ENCODE measurements at places on chromosomes 13 and 19. TPM values are rescaled to one million over a fixed set of nuclear protein-coding genes. Genes with fewer than 3 reads are reported as not detected.

ZNF724 gene
- 6.8 TPM for total RNA-seq

CCDC8 gene
- total RNA-seq = 8.6 TPM

NLRP11 gene
- not detected for total RNA-seq

APC2 gene
- total RNA-seq = 0.32 TPM

EBI3 gene
- total RNA-seq = 1.3 TPM

UPF3A gene
- 27.1 TPM for total RNA-seq

FGF22 gene
- total RNA-seq = not detected

RAD23A gene
- total RNA-seq = 92.8 TPM

HCN2 gene
- total RNA-seq = 0.32 TPM

DNA sequence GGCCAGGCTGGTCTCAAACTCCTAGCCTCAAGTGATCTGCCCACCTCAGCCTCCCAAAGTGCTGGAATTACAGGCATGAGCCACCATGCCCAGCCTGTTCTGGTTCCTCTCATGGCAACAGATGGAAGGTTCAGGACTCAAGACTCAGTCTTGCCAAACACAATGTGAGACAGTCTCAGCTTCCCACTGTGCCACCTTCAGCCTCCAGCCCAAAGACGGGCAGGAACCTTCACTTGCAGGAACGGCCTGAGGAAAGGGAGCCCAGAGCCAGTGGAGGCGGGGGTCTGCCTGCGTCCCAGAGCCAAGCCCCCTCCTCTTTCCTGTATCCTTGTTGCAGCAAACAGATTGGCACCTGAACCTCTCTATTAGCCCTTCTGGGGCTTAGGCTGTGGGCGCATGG is 2.9 kb upstream of the CHST8 start:
- no peak for DNase-seq

DNA sequence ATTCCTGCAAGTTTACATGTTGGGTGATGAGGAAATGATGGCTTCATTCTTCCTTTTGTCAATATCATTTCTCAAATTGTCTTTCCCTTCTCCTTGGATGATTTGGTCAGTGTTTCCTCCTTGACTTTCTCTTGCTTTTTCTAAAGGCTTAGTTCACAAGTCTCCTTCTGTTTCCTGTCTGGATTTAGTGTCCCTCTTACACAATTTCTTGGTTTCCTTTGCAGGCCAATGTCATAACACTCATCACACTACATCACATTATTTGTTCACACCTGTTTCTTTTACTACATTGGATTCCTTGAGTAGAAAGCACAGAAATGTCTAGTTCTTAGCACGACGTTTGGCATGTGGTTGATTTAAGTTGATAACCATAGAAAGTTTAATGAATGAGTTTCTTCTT is 490.7 kb downstream of the TDRD3 start:
- DNase-seq = no peak

- DNase-seq = peak; percentile 33
Observed at GRCh38 chr13:79307866-79308298, 98.2 kb downstream of the RBM26 start.

DNA sequence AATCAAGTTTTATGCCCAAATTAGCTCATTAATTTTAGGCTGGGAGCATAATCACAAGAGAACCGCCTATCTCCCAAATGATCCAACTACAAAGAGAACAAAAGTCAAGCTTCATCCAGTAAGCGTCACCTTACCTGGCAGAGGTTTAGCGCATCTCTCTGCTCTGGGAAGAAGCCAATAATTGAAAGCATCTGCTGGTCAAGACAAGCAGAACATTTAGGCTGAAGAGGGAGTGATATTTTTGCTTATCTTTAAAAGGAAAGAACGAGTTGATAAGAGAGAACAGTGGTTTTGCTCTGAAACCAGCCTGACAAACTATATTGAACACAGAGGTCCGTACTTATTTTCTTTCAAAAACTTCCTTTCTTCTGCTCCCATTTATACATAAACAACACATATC is 242.1 kb downstream of the ENOX1 start:
- DNase-seq = no peak

DNA sequence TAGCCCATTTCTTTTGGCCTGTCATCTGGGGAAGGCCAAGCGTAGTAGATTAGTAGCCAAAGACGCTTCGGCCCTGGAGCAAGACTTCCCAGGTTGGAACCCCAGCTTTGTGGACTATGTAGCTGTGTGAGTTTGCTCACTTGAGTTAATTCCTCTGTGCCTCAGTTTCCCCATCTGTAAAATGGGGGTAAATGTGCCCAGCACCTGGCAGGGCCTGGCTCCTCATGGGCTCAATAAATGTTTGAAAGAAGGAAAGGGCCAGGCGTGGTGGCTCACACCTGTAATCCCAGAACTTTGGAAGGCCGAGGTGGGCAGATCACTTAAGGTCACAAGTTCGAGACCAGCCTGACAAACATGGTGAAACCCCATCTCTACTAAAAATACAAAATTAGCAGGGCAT is 14.9 kb upstream of the HNRNPM start:
- DNase-seq = no peak

- no peak for DNase-seq
Observed at GRCh38 chr13:37395544-37395943, 203.0 kb downstream of the POSTN start.

- no peak for DNase-seq
Observed at GRCh38 chr13:47407808-47408207, 511.0 kb upstream of the HTR2A start.

DNA sequence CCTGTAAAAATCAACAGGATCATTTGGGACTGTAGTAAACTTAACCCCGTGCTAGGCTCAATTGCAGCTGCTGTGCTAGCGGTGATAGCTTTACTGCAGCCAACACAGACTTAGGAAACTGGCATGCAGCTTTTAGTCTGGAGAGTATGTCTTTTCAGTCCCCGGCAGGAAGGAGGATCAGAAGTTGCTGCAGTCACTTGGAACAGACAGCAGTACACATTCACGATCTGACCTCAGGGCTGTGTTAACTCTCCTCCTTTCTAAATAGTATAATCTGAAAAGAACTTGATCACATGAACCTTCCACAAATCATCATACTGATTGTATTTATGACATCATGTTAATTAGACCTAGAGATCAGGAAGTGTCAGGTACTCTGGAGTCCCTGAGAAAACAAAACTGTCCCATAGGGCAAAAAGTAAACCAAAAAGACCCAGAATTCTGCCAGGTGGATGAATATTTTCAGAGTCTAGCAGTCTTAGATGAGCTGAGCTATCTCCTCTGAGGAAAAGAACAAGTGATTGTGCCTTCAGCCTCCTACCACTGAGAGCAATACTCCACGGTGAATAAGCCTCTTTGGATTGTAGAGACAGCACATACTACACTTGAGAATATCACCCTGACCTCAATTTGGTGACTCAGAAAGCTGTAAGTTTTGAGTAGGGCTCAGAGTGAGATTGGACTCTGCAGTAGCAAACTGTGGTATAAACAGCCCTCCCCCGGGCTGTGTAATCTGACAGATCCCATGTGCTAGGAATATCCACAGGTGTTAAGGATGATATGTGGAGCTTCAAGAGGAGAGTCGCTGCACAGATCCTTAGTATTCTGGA is 181.0 kb upstream of the GPR12 start:
- peak; percentile 47 for DNase-seq

- DNase-seq = peak; percentile 60
Observed at GRCh38 chr19:39363901-39364457, 21.8 kb downstream of the SAMD4B start.

GRCh38 chr19:48992581-48993174 is 431 bp downstream of the GYS1 start:
- DNase-seq = no peak

DNA sequence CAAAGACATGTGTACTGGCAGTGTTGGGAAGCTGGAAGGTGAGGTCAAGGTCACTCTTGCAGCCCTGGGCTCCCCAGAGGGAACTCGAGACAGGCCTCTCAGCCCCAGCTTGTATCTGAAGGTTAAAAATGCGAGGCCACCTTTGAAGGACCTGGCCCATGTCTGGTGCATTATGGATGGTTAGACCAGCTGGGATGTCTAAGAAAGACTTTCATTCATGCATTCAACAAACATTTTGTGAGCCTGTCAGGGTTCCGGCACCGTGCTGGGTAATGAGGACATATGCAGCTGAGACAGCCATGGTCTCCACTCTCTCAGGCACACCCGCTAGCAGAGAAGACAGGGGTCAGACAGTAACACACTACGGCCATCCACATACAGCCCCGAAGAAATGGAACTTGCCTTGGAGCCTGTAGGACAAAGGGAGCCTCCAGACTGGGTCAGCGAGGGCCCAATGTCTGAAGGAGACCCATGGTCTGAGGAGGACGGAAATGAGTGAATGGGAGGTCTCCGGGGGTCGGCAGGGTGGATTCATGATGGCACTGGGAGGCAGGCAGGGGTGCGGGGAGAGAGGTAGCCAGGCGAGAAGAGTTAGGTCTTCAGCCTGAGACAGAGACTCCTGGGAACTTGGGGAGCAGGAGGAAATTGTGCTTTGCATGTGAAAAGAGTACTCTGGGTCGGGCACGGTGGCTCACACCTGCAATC is 19.0 kb downstream of the VSTM2B start:
- DNase-seq = no peak

DNA sequence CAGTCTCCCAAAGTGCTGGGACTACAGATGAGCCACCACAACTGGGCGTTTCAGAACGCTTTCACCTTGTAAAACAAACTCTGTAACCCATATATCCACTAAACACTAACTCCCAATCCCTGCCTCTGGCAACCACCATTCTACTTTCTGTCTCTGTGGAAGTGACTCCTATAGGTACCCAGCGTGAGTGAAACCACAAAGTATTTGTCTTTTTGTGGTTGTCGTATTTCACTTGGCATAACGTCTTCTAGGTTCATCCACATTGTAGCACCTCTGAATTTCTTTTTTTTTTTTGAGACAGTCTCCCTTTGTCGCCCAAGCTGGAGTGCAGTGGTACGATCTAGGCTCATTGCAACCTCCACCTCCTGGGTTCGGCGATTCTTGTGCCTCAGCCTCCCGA is 44.8 kb downstream of the BRD4 start:
- DNase-seq = no peak

DNA sequence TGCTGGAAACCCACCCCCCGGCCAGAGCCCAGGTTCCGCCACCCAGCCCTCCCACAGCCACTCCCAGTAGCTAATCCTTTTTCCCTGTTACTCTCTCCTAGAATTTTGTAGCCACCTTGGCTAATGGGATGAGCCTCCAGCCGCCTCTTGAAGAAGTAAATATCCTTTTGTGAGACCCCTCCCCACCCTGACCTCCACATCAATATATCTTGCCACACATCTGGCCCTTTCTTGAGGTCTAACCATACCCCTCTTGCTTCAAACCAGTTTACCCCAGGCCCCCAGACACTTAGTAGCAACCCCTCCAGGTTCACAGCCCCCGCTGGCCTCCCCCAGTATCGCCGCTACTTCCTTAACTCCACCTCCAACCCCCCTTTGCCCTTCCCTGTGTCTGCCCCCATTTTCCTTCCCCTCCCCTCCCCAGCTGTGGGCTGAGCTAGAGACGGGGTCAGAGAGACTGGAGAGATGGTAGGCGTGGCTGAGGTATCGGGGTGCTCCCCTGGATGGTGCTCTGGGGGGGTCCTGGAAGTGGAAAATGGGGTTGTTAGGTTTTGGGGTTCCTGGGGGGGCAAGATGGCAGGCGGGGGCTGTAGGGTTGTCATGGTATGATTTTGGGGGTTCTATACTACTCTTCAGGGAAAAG is 2.8 kb downstream of the PRMT1 start:
- no peak for DNase-seq

- DNase-seq = no peak
Observed at GRCh38 chr13:77316430-77316829, 10.5 kb downstream of the MYCBP2 start.

DNA sequence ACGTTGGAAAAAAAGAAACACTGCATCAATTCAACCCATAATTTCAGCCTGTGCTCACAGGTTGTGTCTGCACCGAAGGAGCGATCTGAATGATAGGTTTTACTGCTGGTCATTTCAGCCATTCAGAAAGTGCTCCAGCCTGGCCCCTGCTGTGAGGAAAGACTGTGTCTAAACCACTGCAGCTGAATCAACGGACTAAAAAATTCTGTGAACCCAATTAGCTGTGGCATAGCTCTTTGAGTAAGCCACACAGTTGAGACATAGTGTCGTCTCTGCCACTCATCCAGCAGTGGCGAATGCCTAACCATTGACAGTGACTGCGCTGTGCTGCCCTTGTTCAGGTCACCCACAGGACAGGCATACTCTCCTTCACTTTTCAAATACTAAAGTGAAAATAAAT is 179.8 kb downstream of the COG6 start:
- DNase-seq = no peak

GRCh38 chr19:32924200-32924599 is 47.6 kb downstream of the CEP89 start:
- peak; percentile 44 for DNase-seq

DNA sequence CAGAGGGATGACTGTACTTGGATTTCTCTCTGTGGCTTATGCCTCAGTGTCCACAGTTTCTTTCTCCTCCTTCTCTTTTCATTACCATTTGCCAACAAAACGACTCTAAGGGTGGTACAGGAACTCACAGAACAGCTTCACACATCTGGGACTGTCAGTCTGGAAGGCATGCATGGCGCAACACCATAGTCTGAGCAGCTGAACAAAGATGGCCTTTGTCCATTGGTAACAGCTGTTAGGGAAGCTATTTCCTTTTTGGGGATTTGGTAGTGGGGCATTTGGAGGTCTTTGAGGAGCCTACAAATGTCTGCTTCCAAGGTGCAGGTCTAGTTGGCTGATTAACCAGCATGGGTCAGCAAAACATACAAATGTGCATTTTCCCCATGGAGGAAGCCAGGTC is 81.4 kb upstream of the PCDH8 start:
- DNase-seq = no peak

DNA sequence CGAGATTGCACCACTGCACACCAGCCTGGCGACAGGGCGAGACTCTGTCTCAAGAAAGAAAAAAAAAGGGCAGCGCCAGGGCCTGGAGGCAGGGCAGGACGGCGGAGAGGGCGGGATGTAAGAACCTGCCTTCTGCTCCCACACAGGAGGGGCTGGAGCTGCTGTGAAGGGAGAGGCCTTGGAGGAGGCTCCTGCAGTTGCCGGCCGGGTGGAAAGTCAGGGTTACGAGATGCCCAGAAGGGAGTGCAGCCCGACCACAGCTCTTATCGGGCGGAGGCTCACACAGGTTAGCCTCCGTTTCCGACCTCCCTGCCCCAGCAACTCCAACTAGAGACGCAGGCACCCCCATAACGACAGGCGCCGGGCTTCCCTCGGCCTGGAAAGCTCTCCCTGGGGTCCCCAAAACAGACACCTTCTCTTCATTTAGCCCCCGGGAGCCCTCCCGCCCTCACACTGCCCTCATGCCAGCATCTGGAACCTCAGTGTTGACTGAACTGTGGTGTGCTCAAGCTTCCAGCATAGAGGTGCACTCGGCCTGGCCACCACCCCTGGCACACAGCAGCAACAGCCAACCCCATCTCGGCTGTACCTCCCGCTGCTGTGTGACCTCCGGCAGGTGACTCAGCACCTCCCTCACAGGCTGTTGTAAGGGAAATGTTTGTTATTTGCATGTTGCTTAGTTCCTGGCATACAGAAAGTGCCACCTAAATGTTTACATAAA is 1.4 kb downstream of the PLPP2 start:
- peak; percentile 11 for DNase-seq

- DNase-seq = no peak
Observed at GRCh38 chr19:15508035-15508710, at the start of gene CYP4F22. Gene CYP4F22, plus strand, starts transcription at chr19:15508525. Its CDS starts 16,812 bp downstream, at chr19:15525337.
